ENCODE measurements at places on chromosomes 1 and 21. TPM values are rescaled to one million over a fixed set of nuclear protein-coding genes. Genes with fewer than 3 reads are reported as not detected.

GRCh38 chr1:902802-903201 lies 20.9 kb upstream of the SAMD11 start:
- no peak for DNase-seq

Gene PAQR6
- total RNA-seq = not detected

DNA sequence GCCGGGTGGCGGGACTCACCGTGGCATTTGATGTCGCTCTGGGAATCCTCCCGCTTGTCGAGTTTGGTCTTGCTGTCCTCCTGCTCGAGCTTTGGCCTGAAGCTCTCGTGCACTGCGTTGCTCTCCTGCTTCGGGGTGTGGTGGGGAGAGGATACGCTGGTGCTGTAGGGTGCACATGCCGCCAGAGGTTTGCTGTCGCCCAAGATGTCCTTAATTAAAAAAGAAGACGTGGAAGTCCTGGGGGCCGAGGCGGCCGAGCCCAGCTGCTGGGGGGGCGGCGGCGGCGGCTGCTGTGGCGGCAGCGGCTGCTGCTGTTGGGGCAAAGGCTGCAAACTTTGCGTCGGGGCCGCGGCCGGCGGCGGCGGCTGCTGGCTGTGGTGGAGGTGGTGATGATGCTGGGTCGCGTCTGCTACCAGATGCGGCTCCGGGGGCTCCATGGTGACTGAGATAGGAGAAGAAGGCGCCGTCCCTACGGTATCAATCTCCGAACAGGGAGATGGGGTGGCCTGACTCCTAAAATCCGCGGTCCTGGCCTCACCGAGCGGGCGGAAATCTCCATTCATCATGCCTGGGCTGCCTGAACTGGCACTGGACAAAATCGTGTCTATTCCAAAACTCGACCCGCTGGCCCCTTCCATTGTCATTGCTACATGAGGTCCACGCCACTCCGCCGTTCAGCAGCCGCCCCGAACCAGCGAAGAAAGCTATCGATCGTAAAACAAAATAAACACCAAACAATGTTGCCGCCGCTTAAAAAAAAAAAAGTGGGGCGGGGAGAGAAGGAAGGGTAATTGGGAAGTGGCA lies at the start of gene BARHL2:
Gene BARHL2 (minus strand): TSS at position 751 of the 804 bp plus-strand sequence. CDS start 107 bp downstream, at position 644.
- DNase-seq = no peak

DNA sequence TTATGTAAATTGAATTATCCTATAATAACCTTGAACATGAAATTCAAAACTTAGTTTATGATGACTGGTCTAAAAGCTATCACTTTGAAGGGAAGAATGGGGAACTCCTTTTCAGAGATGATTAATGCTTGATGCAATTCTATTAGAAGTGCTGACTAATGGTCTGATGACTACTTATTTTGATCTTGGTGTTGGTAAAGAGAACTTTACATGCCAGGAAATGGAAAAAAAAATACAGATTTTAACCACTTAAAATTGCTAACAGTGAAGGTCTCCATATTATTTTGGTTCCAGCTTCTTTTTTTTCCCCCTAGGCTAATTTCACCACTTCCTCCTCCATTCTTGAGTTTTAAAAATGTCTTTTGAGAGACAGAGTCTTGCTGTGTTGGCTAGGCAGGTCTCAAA lies 22.9 kb downstream of the S1PR1 start:
- peak; percentile 58 for DNase-seq

Gene PTAFR
- 0.55 TPM for total RNA-seq

DNA sequence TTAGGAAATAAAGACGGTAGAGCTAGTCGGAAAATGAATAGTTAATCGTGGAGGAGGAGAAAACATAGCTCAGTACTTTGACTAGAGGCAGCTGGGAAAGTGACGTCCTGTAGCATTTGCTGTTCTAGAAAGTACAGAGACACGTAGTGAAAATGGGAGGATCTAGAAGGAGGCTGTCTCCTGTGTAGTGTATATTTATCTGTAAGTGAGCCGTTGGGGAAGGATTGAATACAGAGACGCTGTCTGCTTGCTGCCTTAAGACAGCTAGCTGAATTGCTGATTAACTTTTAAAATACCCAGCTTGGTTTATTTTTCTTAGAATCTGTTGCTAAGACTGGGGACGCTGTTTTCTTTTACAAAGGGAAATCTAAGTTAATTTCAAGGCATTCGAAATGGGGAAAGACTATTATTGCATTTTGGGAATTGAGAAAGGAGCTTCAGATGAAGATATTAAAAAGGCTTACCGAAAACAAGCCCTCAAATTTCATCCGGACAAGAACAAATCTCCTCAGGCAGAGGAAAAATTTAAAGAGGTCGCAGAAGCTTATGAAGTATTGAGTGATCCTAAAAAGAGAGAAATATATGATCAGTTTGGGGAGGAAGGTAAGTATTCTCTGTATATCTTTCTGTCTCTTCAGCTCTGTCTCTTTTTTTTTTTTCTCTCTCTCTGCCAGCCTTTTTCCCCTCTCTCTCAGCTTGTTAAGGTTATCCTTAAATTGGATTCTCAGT lies at the start of gene DNAJB4:
Gene DNAJB4 (plus strand): TSS at position 221 of the 729 bp plus-strand sequence. CDS start 172 bp downstream, at position 393.
- peak; percentile 91 for DNase-seq

GRCh38 chr1:41528726-41529605 lies 44.5 kb upstream of the EDN2 start:
- DNase-seq = no peak

GRCh38 chr1:102098081-102098480 lies 101.4 kb upstream of the OLFM3 start:
- no peak for DNase-seq

DNA sequence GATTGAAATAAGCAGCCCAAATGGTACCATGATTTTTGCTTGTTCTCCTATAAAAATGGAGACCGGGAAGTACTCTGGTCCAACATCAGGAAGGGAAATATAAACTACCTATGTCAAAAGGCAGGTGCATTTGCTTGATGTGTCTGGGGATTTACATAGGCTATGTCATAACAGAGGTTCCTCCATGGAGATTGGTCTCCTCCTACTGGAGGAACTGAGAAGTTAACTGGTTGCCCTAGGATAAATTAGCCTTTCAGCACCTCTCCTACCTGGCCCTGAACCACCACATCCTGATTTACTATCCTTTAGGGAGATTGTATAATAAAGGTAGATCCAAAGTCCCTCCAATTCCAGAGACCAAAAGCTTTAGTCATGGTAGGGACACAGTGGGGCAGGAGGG lies 1109.3 kb upstream of the B3GALT2 start:
- peak; percentile 30 for DNase-seq

GRCh38 chr1:18974606-18975005 lies 18.1 kb upstream of the IFFO2 start:
- no peak for DNase-seq

DNA sequence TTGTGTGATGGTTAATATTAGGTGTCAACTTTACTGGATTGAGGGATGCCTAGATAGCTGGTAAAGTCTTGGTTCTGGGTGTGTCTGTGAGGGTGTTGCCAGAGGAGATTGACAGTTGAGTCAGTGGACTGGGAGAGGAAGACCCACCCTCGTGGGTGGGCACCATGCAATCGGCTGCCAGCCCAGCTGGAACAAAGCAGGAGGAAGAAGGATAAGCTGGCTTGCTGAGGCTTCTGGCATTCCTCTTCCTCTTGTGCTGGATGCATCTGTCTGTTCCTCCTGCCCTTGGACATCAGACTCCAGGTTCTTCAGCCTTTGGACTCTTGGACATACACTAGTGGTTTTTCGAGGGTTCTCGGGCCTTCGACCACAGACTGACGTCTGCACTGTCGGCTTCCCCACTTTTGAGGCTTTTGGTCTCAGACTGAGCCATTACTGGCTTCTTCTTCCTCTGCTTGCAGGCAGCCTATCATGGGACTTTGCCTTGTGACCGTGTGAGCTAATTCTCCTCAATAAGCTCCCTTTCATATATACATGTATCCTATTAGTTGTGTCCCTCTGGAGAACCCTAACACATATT lies 184.3 kb upstream of the LMO4 start:
- no peak for DNase-seq

DNA sequence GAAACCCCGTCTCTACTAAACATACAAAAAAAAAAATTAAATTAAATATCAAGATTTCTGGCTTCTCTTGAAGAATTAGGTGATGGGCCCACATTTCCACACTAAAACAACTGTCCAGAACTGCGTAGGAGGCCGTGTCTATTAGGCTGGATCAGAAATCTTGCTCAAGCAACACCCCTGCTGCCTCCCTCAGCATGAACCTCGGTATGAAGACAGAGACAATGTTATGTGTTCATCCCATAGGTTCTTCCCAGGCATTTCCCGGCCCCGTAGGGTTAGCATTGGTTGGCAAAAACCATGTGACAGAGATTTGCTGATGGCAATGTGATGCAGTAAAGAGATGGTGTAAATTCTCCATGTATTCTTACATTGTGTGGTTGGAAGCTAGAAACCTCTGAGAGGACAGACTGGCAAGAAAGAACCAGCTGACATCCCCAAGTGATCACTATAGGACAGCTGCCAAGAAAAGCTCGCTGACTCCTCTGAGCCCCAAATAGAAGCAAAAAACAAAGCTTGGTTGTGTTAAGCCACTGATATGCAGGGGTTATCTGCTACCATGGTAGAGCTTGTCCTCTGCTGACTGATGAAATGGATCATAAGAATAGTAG lies 34.5 kb downstream of the EBNA1BP2 start:
- DNase-seq = no peak

- DNase-seq = peak; percentile 14
Observed at GRCh38 chr1:29849038-29849750, 612.9 kb downstream of the PTPRU start.

DNA sequence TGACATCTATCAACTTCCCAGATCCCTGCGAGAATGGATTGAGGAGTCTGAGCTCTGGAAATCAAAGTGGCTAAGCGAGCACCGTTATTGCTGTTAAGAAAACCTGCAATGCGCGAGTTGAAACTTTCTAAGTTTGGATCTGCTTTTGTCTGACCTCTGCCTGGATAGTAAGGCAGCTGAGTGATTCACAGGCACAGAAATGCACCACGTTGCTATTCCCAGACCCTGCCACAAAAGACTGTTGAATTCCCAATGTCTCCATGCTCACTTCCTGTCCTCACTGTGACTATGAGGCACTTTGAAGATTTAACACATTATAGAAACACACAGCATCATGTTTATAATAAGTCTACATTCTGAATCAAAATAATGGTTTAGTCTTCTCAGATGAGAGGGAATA lies 27.1 kb upstream of the CNIH3 start:
- no peak for DNase-seq

Gene FOXD2
- 1.6 TPM for total RNA-seq

DNA sequence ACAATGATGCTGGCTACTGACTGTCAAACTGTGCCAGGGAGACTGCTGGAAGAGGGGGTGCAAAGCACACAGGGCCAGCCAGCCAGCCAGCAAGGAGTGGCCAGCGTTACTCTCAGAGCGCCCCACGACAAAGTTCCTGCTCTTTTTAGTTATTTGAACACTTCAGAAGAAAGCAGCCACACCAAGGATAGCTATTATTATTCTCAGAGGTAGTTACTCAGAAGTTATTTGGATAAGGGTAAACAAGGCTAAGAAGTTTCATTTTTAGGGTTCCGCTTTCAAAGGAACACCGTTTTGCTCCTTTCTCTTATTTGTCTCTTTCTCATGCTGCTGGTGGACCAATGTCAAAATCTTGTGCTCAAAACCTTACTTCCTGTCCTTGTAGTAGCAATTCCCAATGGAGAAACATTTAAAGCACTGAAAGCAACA lies 59.9 kb downstream of the VANGL2 start:
- DNase-seq = no peak

Gene AIM2
- not detected for total RNA-seq

DNA sequence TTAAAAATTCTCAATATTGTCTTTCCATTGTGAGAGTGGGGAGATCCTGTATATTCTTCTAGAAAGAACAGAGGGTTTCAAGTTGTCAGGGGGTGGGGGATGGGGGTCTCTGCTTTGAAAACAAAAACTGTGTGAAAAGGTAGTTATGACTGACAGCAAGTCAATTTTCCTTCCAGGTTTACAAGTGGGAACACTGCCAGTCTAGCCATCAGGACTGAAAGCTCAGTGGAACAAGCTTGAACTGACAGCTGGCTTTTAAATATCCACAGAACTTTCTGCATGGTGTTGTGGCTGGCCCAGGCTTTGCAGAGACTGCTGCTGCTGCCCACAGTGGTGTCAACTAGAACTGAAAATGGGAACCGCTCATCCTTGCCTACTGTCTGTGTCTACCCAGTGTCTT lies 162.6 kb downstream of the TNR start:
- DNase-seq = no peak

DNA sequence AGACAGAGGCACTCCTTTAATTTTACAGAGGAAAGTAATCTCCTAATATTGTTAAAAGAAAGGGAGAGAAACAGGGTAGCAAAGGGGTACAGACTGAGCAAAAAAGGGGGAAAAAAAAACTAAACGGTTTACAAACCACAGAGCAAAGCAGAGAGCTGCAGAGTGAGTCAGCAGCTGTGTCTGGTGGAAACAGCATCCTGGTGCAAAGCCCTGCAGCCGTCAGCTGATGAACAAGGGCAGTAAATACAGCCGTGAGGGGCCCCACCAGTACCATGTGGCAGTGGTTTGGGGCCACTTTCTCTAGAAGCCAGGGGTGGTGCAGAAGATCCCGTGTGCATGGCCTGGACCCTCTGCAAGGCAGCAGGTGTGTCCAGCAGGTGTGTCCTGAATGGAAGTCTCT lies 111.3 kb downstream of the ERG start:
- no peak for DNase-seq

Gene LORICRIN
- not detected for total RNA-seq

DNA sequence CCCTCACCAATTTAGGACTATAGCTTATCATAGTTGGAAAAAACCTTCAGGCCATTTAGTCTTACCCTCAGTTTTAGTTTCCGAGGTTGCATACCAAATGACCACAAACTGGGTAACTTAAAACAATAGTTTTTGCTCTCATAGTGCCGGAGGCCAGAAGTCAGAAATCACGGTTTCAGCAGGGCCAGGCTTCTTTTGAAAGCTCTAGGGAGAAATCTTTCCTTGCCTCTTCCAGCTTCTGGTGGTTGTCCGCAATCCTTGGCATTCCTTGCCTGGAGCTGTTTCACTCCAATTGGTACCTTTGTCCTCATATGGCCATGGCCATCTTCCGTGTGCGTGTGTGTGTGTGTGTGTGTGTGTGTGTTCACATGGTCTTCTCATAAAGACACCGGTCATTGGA lies 12.4 kb upstream of the PLXNA2 start:
- no peak for DNase-seq

DNA sequence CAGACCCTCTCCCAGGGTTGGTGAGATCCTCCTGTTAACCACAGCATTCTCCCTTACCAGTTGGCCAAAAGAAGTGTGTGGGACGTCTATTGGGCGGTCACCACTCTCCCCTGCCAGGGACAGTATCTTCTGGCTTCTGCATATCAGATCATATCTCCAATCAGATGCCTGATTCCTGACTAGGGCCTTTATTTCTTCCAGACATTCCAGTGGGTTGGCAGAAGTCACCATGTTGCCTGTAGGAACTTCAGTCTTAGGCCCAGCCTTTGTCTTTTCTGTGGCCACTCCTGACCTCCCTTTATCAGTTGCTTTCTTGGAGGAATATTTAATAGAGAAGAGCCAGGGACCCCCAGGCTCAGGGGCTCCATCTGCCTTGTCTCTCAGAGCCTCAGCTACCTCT lies 130.4 kb upstream of the F3 start:
- DNase-seq = no peak

DNA sequence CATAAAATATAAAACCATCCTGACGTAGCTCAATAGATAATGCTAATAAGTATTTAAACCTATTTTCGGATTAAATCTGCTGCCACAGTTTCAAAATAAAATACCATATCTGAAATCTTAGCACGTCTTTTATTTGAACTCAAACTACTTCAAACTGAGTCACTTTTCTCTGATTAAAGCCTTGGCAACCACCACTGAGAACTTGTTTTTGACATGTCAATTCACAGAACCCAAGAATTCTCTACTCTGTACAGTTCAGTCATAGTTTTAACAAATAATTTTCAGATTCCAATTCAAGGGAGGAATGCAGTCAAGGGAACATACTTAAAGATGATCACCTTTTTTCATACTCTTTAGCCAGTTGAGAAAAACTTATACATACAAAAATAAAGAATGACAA lies 643.2 kb downstream of the KCNT2 start:
- no peak for DNase-seq

Gene MYBPH
- not detected for total RNA-seq

All from Caki2 (cell line).